ENCODE measurements at places on chromosomes 1 and 21. TPM values are rescaled to one million over a fixed set of nuclear protein-coding genes. Genes with fewer than 3 reads are reported as not detected.
A peak's percentile ranks its signal among the peaks of the same experiment; 100 is the strongest.

The C1orf74 gene
- polyA plus RNA-seq = 4.0 TPM

The FRRS1 gene
- 18.6 TPM for polyA plus RNA-seq

The SCAMP3 gene
- 130 TPM for polyA plus RNA-seq

GRCh38 chr1:23422241-23422877, 2.2 kb downstream of the TCEA3 start:
- H3K27ac ChIP-seq = peak overlapping the region; percentile 60
- H3K36me3 ChIP-seq = no peaks in the 10 kb centered on the region
- no peaks in the 10 kb centered on the region for H3K27me3 ChIP-seq

DNA sequence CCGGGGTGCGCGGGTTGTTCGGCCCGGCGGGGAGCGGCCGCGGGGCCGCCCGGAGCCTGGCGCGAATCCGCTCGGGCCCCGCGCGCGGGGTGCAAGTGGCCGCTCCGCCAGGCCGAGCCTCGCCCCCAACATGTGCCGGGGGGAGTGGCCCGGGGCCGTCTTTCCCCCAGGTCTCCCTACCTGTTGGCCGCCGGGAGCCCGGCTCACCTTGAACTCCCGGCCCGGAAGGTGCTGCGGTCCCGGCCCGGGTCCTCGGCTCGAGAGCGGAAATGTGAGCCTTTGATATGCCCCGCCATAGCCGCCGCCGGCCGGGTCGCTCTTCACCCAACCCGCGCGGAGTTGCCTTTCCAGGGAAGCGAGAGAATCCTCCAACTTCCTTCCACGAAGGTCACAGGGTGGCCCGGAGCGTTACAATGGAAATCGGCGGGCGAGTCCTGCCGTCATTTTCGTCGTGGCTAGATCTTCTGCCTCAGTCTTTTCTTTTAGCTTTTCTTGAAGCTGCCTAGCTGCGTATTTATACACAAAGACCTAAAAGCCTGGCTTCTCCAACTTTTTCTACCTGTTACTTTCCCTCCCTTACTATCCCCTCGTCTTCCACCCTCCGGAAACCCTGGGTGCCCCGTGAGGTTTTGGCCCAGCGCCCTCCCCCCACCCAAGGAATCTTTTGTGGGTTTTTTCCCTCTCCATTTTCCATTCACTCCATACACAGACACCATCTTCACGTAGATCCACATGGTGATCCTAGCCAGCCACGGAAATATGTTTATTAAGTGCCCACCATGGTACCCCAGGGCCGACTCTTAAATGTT, 867 bp downstream of the PTGFRN start:
- H3K27ac ChIP-seq = peak overlapping the region; percentile 74
- H3K27me3 ChIP-seq = no peaks in the 10 kb centered on the region
- DNase-seq = peak; percentile 76
- H3K36me3 ChIP-seq = peaks cover 7% of the 10 kb centered on the region
- H3K4me1 ChIP-seq = peaks cover 42% of the 10 kb centered on the region

The S1PR1 gene
- polyA plus RNA-seq = 0.32 TPM

The KRTAP12-1 gene
- not detected for polyA plus RNA-seq

DNA sequence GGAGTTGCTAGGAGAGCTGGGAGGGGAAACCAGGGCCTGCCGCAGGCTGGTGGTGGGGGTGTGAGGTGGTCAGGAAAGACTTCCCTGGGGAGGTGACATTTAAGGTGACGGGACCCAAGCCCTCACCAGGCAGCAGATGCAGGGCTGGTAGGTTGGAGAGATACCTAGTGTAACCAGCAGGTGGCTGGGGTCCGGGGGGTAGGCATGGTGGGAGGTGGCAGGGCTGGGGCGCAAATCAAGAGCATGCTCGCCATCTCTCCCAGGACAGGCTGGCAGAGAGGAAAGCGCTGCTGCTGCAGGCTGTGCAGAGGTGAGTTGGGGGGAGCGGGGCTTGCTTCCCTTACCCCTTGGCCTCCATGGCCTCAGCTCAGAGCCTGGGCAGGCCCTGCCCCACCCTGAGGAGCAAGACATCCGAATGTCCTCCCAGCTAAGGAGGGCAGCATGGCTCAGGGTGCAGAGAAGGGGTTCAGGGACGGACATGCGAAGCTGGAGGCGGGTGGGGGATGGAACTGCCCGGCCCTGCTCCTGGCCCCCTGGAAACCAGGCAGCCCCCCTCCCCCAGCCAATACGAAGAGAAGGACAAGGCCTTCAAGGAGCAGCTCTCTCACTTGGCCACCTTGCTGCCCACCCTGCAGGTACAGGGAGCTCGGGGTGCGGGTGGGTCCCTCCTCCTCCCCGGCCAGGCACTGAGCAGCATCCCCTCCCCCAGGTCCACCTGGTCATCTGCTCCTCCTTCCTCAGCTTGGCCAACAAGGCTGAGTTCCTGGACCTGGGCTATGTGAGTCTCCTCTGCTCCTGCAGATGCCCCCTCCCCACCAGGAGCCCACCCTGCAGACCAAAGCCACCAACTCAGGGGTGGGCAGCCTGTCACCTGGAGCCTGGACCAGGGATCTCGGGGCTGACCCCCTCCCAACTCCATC, 4.0 kb downstream of the RNF207 start:
- peak overlapping the region; percentile 41 for H3K4me3 ChIP-seq
- H3K27ac ChIP-seq = peak overlapping the region; percentile 75

DNA sequence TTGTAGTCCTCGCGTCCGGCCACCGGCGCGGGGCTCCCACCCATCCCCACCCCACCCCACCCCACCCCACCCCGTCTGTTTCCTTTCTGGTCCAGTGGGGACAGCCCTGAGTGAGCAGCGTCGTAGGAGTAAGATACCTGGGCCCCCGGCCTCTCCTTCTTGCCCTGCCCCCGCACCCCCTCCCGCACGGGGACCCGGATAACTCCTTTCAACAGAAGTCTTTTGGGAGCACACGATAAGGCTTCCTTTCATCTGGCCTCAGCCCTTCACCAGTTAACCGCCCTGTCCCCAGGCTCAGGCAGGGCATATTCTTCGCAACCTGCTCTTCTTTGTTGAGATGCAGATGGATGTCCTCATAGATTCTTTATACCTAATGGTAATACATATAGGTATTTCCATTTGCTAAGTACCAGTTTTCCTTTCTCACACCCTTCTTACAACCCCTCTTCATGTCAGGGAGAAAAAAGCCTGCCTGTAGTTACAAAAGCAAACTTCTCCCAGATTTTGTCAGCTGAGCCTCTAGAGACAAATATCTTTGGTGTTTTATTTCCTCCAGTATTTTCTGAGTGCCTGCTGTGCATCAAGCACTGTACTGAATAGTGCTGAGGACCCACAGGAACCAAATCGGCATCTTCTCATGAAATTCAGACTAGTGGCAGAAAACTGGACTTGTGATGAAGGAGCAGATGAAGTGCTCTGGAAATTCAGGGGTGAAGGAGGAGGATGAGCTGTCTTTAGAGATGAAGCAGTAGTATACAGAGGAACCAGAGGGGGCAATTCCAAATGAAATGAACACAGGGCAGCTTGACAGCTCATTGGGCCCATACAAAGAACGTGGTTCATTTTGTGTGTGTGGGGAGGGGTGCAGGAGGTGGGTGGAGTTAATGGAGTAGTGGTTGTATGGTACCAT, 33.6 kb downstream of the SLC2A1 start:
- H3K4me3 ChIP-seq = peak overlapping the region; percentile 55
- peaks cover 49% of the 10 kb centered on the region for H3K36me3 ChIP-seq
- H3K4me1 ChIP-seq = peaks cover 50% of the 10 kb centered on the region
- no peaks in the 10 kb centered on the region for H3K27me3 ChIP-seq
- peak; percentile 86 for DNase-seq

GRCh38 chr1:107964336-107965109, 457 bp downstream of the VAV3 start:
- no peaks in the 10 kb centered on the region for H3K4me1 ChIP-seq
- no peak overlapping the region for H3K27ac ChIP-seq
- no peak overlapping the region for H3K4me3 ChIP-seq
- no peak for DNase-seq

DNA sequence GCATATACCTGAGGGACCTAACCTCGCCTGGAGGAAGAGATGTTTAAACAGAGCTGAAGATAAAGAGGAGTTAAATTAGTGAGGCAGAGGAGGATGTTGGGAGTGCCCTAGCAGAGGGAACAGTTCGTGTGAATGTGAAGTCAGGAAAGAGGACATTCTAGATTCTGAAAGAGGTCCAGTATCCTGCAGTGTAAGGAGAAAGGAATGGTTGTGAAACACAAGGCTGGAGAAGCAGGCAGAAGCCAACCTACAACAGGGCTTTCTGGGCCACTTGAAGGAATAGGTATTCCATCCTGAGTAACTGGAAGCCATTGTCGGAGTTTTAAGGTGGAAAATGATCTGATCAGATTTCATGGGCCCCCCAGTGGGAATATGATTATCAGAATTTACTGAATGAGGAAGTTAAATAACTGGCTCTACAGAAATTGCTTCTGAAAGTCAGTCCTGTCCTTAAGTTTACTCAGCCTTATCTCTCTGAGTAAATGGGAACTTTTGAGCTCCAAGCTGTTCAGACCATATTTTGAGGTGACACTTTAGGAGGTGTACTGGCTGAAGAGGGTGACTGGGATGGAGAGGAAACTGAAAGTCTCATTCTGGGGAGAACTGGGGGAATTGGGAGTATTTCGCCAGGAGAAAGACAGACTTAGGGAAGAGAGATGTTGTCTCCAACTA, 24.4 kb upstream of the FAAH start:
- H3K27ac ChIP-seq = peak overlapping the region; percentile 54
- H3K36me3 ChIP-seq = peaks cover 32% of the 10 kb centered on the region
- H3K27me3 ChIP-seq = no peaks in the 10 kb centered on the region
- no peak overlapping the region for H3K4me3 ChIP-seq
- H3K4me1 ChIP-seq = peaks cover 22% of the 10 kb centered on the region

The POTED gene
- polyA plus RNA-seq = not detected

The DIO1 gene
- polyA plus RNA-seq = not detected

DNA sequence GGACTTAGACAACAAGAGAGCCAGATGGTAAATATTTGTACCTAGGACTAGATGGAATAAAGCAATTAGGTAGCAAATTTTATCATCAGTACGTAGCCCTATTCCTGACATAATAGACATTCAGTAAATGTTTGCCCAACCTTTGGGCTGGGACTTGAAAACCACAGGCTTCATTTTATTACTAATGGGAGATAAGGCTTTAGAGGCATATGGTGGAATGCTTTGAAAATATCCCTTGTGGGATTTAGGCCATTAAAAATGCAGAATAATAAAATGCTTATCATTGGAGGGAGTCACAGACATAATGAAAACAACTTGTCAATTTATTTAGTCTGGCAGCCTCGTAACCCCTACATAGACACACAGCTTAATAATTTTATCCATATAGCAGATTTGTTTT, 296.1 kb upstream of the SPAG17 start:
- no peak overlapping the region for H3K4me3 ChIP-seq
- H3K27ac ChIP-seq = no peak overlapping the region
- no peak for DNase-seq
- H3K36me3 ChIP-seq = no peaks in the 10 kb centered on the region
- H3K27me3 ChIP-seq = no peaks in the 10 kb centered on the region
- no peaks in the 10 kb centered on the region for H3K4me1 ChIP-seq

DNA sequence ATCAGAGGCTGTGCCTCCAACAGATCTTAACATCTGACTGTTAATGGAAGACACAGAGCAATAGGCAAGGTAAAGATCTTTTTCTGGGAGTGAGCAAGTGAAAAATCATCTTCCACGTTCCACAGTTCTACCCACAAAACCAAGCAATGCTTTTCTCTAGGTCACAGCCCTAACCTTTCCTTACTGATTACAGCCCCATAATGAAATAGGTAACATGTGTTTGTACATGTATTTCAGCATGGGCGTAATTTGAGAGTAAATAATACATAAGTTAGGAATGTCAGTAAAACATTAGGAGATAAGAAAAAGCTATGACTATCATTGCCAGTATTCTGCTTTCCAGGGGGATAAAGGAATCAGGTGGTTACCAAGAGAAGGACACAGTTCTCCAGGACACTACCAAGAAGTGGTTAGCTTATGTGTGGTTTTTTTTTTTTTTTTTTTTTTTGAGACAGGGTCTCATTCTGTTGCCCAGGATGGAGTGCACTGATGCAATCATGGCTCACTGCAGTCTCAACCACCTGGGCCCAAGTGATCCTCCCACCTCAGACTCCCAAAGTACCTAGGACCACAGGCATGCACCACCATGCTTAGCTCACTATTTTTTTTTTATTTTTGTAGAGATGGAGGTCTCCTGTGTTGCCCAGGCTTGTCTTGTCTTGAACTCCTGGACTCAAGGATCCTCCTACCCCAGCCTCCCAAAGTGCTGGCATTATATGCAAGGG, 72.0 kb downstream of the DAP3 start:
- H3K4me1 ChIP-seq = no peaks in the 10 kb centered on the region
- H3K27ac ChIP-seq = no peak overlapping the region

DNA sequence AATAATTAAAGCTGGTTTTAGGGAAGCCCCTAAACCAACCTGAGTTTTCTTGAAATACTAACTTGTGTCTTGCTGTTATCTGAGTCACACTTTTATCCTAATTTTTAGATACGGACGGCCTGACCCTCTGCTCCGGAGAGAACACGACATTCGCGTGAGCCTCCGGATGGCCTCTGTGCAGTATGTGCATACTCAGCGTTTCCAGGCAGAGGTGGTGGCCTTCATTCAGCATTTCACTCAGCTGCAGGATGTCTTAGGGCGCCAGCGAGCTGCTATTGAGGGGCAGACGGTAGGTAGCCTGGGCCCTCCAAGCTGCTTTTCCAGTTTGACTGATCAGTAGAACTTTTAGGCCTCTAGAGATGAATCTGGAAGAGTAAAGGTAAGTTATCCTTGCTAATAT, 63.6 kb downstream of the VPS13D start:
- peaks cover 69% of the 10 kb centered on the region for H3K36me3 ChIP-seq
- H3K27me3 ChIP-seq = no peaks in the 10 kb centered on the region
- no peak for DNase-seq

The TMPRSS2 gene
- not detected for polyA plus RNA-seq

The HCRTR1 gene
- not detected for polyA plus RNA-seq

DNA sequence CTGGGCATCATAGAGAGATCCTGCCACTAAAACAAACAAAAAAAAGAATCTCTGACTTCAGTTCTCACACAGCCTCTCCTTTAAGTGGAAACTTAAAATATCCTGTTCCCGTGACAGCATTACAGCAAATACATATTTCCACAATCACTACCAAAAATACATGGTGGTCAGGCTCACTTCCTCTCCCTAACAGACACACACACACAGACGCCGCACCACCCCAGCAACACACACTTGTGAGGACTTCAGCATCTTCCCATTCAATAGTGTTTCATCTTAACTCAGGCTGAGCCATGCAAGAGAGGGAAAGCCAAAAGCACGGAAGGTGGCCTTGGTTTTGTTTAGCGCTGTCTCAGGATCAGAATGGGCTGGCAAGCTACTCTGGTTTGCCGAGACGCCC, 21.9 kb downstream of the KIAA1614 start:
- DNase-seq = no peak
- no peaks in the 10 kb centered on the region for H3K36me3 ChIP-seq
- no peak overlapping the region for H3K4me3 ChIP-seq

All from K562 (cell line).